ENCODE measurements at places on chromosomes 4 and X.

- DNase-seq, result no peak
These were observed 1186.1 kb downstream of the NLGN4X start for GRCh38 chrX:5042563-5042962.

GRCh38 chr4:26074712-26075430 is 160.9 kb downstream of the SMIM20 start:
- DNase-seq, result no peak

- DNase-seq, result peak; percentile 7
These were observed 81.2 kb upstream of the GPM6B start for GRCh38 chrX:13898083-13898482.

DNA sequence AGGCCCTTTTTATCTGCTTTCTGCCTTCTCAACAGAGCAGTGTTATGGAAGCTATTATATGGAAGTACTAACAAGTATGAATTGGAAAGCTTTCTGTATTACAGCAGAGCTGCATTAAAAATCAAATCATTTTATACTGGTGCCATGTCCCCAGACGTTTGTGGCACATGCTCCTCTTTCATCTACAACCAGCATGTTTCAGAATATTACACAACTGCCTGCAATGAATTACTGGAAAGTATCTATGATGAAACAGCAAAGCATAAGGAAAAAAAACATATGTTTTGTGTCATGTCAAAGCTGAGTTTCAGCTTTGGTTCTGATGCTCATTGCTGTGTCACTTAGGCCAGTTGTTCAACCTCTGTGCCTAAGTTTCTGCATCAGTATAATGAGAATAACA is 576.8 kb downstream of the GBA3 start:
- DNase-seq, result no peak

- peak; percentile 12 for DNase-seq
These were observed 519.2 kb downstream of the ARAP2 start for GRCh38 chr4:35725131-35725530.

GRCh38 chr4:120691536-120691935 is 231.0 kb downstream of the PRDM5 start:
- no peak for DNase-seq

- DNase-seq, result peak; percentile 30
These were observed 208.3 kb upstream of the JADE1 start for GRCh38 chr4:128600996-128601871.

GRCh38 chr4:82138374-82138773 is 235.4 kb downstream of the HNRNPD start:
- no peak for DNase-seq
